Left renal pelvis (tissue), 4 donors: ENCODE measurements at places on chromosomes 2 and 18.
A peak's percentile ranks its signal among the peaks of the same experiment; 100 is the strongest.

GRCh38 chr2:40036241-40036640 is 257.2 kb upstream of the THUMPD2 start:
- DNase-seq: no peak

GRCh38 chr2:105853354-105854088 is 108.8 kb downstream of the NCK2 start:
- no peak for DNase-seq

DNA sequence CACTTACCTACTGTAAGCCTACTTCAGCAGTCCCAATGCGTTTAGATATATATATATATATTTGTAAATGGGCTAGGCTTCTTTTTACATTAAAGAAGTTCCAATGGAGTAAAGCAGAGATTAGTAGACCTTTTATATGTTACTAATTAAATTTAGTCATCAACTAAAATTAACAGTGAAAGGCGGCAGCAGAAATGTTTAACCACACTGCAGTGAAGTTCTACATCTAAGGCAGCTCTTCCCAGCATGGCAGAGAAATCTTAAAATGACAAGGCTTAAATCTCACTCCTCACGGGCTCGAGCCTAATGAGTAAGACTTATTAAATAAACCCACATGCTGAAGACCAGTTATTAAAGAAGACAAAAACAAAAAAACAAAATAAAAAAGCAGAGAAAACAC is 19.1 kb upstream of the KANSL1L start:
- DNase-seq: no peak

GRCh38 chr2:45685260-45685659 is 33.8 kb downstream of the PRKCE start:
- DNase-seq: no peak

- no peak for DNase-seq
Observed at GRCh38 chr2:120536141-120536540, 190.2 kb downstream of the INHBB start.

GRCh38 chr2:143905587-143905986 is 614.3 kb downstream of the ZEB2 start:
- no peak for DNase-seq

GRCh38 chr2:227365833-227366232 is 13.3 kb downstream of the TM4SF20 start:
- DNase-seq: no peak

DNA sequence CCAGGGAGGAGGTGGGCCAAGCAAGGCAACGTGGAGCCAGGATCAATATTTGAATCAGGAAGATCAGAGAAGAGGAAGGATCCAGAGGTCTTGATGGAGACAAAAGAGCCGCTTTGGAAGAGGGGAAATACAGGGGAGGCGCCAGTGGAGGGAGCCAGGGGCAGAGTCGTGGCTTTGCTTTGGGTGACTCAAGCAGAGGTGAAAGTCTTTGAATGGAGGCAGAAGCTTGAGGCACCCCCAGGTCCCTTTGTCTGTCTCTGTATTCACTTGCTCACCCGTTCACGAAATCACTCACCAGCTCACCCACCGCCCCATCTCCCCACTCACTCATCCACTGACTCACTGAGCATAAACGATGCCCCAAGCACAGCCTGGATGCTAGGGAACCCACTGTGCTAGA is 134.1 kb downstream of the ACOXL start:
- DNase-seq: no peak

DNA sequence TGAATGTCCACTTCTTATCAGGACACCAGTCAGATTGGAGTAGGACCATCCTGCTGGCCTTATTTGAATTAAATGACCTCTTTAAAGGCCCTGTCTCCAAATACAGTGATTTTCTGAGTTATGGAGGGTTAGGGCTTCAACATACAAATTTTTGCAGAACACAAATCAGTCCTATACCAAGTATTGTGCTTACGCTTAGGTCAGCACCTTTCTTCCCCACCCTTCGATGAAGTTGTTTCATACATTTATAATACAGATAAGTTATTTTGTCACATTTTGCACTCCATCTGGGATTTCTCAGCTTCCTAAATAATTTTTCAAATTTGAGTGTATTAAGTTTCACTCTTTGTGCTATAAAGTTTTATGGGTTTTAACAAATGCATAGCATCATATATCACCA is 190.5 kb upstream of the EPAS1 start:
- DNase-seq: no peak

DNA sequence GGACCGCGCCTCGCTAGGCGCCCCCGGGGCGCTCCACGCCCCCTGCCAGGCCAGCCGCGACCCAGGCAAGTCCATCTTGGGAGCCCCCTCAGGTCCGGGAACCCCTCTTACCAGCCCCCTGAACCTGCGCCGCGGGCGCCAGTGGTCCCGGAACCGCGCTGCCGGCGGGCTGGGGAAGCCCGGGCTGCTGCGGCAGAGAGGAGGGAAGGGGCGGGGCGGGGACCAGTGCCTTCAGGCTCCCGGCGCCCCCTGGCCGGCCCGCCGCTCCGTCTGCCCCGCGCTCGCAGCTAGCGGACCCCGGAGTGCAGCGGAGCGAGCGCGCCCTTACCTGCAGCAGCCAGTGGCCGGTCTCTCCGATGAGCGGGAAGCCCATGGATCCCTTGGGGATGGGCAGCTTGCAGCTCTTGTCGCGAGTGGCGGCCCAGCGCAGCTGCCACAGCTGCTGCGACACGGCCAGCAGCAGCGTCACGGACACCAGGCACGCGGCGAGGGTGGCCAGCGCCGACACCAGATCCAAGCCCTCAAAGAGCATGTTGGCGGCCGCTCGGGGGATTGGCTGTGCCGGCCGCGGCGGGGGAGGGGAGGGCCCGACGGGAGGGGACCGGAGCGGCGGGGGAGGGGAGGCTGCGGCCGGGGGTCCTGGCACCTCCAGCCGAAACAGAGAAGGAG is at the start of gene CYP26B1:
CYP26B1 (minus strand) TSS at position 560 of the 669 bp plus-strand sequence; CDS start at position 532, 28 bp downstream.
- DNase-seq: no peak

- DNase-seq: no peak
Observed at GRCh38 chr2:17228461-17228860, 289.8 kb downstream of the RAD51AP2 start.

DNA sequence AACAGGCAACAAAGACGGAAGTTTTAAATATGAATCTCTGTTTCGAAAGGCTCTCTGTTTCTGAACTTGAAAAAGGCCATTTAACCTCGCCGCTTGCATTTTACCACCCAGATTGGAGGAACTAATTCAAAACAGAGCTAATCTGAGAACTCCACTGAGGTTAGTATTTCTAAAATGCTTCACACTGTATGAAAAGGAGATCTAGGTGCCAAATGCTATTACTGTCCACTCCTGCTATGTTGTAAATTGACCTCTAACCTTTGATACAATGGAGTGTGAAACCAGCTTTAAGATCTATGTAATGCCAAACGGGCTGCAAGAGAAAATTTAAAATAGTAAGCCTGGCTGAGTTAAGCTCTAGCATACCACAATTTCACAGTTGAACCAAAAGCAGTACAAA is 364.5 kb downstream of the IRS1 start:
- DNase-seq: no peak

DNA sequence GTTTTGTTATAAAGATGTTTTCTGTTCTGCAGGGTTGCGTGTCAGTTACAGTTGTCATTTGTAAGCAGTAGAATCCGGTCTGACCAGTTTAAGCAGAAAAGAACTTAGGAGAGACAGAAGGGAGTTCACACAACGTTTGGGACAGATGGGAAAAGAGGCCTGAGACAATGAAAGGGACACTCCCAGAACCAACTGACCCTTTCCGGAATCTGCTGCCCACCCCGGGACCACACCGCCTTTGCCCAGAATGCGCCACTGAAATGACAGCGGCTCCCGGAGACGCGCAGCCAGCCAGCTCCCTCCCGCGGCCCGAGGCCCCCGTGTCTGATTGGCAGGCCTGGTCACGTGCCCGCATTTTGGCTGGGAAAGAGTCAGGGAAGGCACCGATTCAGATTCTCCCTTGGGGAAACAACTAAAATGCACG is 244.6 kb downstream of the BCL2 start:
- DNase-seq: no peak

- no peak for DNase-seq
Observed at GRCh38 chr2:215556979-215557378, 121.1 kb upstream of the FN1 start.

GRCh38 chr2:120396013-120396860 is 50.3 kb downstream of the INHBB start:
- DNase-seq: peak; percentile 66

DNA sequence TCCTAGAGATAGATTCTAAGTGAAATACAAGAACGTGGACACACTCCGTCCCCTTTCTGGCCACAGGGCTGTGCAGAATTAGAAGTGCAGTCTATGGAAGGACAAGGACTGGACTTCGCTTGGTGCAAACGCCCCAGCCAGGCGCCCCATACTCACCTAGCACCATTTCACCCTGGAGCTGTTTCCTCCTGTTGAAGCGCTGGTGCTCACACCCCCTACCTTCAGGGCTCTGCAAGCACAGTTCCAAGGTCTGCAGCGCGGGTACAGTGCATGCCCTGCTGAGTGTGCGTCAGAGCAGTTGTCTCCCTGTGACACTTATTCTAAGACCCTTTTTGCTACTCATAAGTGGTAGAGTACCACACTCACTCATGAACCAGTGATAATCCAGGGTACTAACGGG is 3.0 kb downstream of the HPCAL1 start:
- DNase-seq: no peak

DNA sequence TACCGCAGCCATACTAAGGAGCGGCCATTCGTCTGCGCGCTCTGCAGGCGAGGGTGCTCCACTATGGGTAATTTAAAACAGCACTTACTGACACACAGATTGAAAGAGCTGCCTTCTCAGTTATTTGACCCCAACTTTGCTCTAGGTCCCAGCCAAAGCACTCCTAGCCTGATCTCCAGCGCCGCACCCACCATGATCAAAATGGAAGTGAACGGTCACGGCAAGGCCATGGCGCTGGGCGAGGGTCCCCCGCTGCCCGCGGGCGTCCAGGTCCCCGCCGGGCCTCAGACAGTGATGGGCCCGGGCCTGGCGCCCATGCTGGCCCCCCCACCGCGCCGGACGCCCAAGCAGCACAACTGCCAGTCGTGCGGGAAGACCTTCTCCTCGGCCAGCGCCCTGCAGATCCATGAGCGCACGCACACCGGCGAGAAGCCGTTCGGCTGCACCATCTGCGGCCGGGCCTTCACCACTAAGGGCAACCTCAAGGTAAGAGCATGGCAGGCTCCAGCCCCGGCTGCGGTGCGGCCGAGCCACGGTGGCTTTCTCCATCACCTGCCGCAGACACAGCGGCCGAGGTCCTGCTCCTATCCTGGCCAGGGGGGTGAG is 15.5 kb downstream of the SALL3 start:
- no peak for DNase-seq

- DNase-seq: no peak
Observed at GRCh38 chr2:22003270-22003669, 879.5 kb downstream of the TDRD15 start.

DNA sequence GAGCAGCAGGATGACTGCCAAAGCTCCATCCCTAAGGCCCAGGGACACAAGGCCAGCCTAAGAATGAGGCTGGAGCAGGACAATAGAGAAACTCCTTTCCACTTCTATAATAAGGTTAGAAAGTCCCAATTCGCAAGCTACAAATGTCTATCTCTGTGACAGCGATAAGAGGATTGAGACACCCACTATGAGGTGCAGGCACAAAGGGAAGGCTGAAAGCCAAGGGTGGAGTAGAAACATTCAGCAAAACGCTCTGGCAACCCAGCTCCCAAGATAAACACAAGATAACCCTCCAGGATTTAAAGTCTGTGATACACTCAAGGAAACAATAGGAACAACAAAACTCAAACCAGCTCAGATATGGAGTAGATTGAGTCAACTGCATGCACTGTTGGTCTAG is 418.0 kb upstream of the UBE2E3 start:
- no peak for DNase-seq

DNA sequence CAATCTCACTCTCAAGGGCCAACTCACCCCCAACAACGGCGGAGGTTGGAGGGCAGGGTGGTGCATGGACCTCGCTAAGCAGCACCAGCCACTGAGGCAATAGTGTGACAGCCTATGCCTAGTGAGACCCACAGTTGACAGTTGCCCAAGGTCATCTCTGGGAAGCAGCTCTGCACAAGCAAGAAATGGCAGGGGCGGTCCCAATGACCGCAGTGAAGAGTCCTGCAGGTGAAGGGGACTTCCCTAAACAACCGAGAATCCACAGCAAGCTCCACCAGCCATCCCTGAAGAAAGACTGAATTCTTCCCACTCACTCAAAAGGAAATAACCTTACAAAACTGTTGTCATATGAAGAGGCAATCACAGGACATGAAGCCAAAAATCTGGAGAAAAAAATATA is 313.4 kb upstream of the ID2 start:
- DNase-seq: no peak

DNA sequence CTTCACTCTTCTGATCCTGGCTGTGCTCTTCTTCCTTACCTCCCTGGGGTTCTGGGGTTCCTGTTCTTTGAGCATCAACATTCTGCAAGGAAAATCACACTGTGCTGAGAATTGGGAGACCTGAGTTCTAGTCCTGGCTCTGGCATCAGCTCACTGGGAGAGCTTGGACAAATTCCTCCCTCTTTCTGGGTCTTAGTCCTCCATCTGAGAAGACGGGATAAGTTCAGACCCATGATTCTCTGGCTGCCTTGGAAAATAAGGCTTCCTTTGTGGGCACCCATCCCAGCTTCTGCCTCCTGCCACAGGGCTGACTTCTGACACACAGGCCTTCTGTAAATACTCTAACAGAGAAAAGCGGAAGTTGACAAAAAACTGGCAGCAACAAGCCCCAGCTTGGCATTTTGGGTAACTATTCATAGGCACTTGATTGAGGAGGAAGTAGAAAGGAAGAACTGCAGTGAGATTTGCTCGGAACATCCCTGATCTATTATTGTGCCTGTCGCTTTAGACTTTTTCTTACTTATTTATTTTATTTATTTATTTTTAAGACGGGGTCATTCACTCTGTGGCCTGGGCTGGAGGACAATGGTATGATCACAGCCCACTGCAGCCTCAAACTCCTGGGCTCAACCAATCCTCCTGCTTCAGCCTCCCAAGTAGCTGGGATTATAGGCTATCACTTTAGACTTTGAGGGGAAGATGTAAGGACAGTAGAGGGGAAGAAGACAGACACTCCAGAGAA is 7.9 kb downstream of the PCBP1 start:
- DNase-seq: no peak

- DNase-seq: no peak
Observed at GRCh38 chr2:191515551-191515950, 162.4 kb upstream of the NABP1 start.

- DNase-seq: no peak
Observed at GRCh38 chr18:45951016-45951714, 16.0 kb downstream of the EPG5 start.

- DNase-seq: no peak
Observed at GRCh38 chr2:134677856-134678756, 40.7 kb downstream of the TMEM163 start.

DNA sequence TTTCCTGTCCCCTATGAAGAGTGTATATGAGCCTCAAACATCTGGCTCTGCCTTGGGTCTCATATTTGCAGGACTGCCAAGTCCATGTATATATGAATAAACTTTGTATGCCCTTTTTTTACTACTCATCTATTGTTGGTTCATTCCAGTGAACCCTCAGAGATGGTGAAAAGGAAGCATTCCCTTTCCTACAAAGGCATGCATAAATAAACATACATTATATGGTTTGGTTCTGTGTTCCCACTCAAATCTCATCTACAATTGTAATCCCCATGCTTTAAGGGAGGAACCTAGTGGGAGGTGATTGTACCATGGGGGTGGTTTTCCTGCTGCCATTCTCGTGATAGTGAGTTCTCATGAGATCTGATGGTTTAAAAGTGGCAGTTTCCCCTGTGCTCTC is 534.2 kb downstream of the SPAG16 start:
- no peak for DNase-seq
